ENCODE measurements at places on chromosomes 7 and 10.

- no peak for DNase-seq
Observed at GRCh38 chr7:155363852-155364600, 66.3 kb downstream of the INSIG1 start.

GRCh38 chr10:24944512-24945255 lies 7.7 kb downstream of the PRTFDC1 start:
- DNase-seq, result no peak

DNA sequence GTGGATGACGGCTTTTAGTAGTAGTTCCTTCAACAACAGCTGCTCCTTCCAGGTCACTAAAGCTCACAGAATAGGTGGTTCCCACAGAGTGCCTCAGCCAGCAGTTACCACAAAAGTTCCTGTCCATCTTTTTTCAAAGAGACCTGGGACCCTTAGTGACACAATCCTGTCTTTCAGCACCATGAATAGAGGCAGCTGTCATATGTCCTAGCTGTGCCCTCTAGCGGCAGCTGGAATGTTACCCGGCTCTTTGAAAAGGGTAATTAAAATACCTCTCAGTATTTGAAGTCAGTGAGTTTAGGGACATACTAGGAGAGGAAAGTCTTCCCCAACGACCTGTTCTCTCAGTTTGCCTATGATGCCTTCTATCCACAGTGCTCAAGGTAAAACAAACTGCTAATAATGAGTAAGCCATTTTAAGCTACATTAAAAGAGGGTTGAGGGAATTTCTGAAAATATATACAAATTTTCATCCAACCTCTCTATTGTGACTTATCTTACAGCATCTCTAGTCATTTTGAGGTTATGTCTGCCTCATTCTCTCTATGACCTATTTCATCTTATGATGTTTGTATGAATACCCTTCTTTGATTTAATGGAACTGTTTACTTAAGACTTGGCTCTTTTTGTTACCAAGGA lies 290.8 kb downstream of the NXPH1 start:
- DNase-seq, result no peak

DNA sequence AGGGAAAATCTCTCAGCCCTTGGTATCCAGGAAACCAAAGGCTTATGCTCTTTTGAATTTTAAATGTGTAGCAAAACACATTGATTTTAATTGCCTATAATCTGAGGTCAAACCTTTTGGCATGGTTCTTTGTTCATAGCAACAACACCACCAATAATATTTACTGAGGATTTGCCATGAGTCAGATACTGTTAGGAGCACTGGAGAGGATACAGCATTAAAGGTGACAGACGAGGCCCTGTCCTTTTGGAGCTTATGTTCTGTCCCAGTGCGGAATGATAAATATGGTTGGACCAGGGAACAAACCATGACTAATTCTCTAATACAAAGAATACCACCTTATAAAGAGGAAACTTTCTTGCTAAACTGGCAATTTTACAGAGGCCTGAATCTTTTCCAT lies 176.6 kb downstream of the CTNNA3 start:
- DNase-seq, result no peak

GRCh38 chr10:70192326-70192968 lies 22.1 kb upstream of the SAR1A start:
- no peak for DNase-seq

- DNase-seq, result no peak
Observed at GRCh38 chr10:48309711-48310226, 3.3 kb downstream of the MAPK8 start.

GRCh38 chr7:26208040-26208439 lies 6.5 kb downstream of the CBX3 start:
- DNase-seq, result no peak

DNA sequence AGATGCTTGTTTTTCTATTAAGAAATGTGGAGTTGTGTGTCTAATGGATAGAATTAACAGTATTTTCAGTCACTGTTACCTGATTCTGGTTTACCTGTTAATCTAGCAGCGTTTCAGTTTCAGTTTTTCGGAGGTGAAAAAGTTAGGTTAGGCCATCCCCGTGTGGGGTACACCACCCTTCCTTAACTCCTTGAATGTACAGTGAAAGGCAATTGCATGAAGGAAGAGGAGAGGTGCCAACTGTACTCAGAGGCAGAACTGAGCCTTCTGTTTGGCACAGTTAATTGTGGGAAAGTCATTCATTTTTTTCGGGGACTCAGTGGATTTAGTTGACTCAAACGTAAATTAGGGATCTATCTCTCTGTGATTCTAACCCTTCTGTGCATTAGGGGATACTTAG lies 35.5 kb downstream of the RPA3 start:
- no peak for DNase-seq
